ENCODE measurements at places on chromosomes 6 and 20.

GRCh38 chr6:47027315-47027714 is 14.8 kb downstream of the ADGRF1 start:
- no peak for DNase-seq

DNA sequence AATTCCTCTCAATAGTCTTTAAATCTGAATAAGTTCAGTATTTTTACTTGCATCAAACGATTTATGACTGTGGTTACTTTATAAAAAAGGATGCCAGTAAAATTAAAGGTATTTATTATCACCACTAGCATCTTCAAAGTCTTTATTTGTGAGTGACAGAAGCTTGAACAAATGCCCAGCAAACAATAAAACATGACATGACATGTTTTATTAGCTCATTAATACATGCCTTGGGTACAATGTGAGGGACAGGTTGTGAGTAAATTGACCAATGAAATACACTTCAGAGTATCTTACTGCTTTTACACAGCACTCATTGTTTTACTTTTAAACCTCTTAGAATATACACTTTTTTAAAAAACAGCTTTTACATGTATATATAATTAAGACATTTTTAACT is 113.4 kb upstream of the BEND3 start:
- DNase-seq, result no peak

DNA sequence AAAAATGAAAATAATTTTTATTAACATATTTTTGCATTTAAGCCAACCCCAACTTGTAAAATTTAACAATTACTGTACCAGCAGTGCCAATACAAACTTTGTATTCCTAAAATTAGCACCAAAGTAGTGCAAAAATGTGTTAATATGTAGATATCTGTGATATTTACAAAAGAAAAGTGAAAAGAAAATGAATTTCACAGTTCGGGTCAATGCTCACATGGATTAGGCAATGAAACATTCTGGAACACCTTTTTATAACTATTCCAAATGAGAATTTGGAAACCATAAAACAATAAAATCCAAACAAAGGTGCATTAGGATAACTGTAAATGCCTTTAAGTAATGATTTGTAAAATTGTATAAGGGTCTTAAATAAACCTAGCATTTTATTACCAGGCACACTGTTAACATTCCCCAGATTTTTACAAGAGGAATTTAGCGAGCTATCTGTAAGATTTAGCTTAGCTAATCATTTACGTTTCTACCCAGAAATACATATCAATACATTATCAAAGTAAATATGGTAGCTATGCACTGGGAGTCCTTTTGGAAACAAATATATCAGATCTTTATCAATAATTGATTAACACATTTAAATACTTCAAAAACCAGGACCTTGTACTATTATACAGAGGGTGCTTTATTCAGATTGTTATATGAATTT is 112.2 kb downstream of the MTFR2 start:
- no peak for DNase-seq

DNA sequence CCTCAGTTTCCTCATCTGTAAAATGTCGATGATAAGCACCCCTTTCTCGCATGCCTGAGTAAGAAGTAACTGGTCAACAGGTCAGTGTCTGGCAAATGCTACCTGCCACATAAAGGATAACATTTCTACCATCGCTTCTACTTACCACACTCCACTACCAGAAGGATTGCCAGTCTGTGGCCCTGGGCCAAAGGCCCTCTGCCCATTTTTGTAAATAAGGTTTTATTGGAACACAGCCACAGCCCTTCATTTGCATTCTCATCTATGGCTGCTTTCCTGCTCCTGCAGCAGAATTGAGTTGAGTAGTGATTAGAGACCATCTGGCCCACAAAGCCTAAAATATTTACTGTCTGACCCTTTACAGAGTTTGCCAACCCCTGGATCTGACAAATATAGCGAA is 121.8 kb downstream of the TOX2 start:
- no peak for DNase-seq

DNA sequence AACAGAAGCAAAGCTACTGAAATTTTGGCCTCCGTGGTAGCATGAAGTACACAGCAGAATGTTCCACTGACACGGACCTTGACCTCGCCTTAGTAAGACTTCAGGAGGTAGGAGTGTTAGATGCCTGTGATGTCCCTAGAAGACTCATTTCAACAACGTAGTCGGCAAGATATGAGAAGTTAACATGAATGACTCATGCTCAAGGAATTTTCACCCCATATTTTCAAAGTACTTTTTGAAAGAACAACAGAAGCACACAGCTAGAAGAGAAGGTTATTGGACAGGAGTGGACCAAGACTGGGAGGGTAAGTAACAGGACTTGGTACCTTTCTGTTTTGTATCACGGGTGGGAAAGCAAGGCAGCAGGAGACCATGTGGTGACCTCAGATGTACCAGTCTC is 78.0 kb downstream of the DZANK1 start:
- DNase-seq, result no peak

DNA sequence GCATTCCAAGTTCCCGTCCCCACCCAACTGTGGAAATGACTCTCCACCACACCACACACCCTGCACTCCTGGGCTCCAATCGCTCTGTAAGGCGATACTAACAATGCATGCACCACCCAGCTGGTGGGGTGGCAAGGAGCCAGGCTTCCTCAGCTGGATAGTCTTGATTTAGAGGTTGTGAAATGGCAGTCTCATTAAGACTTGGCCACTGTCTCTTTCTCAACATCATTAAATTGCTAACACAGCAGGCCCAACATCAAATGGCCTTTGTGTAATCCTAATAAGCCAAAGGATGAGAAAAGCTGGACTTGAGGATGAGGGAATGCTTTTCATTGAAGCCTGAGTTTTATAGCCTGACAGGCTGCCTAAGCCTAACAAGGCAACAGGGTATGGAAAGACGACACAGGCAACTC is 223.7 kb downstream of the GMDS start:
- DNase-seq, result no peak

DNA sequence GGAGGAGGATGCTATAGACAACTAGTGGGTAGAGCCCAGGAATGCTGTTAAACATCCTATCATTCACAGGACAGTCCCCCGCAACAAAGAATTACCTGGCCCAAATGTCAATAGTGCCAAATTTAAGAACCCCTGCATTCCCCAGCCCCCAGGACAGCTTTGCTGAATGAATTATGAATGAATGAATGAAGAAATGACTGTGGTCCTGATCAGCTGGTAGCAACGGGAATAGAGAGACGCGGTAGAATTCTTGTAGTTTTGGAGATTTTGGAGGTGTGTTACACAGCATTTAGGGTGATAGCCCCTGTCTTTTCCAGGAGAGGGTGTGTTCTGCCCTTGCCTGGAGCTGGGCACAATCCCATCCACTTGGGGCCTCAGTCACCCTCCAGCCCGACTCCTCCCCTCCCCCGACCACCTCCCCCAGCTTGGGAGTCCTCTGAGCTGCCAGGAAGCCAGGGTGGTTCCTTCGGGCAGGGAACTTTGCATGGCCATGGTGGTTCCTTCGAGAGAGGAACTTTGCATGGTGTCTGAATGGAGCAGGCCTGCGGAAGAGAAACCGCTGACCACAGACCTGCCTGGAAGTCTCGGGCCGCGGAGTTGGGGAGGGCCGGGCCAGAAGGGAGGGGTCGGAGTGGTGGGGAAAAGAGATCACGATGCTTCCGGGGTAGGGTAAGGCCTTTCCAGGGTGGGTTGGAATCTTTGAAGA is 1.0 kb upstream of the HCK start:
- no peak for DNase-seq

DNA sequence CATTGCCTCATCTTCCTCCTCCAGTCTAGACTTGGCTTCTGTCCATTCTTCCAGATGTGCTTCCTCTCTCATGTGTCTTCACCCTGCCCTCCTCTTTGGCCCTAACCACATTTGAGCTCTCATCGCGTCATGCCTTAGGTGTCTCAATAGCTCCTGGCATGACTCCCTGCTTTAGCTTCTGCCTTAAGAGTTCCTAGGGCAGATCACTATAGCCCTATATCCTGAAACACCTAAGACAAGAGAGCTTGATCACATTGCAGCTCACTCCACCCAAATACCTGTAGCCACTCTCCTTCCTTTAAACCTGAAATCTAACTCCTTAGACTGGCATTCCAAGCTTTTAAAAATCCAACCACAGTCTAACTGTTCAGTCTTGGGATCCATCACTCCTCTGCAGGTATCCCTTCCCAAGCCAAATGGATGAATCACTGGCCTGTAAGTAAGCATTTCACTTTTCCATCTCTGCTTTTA is 69.0 kb upstream of the STXBP5 start:
- DNase-seq, result no peak

DNA sequence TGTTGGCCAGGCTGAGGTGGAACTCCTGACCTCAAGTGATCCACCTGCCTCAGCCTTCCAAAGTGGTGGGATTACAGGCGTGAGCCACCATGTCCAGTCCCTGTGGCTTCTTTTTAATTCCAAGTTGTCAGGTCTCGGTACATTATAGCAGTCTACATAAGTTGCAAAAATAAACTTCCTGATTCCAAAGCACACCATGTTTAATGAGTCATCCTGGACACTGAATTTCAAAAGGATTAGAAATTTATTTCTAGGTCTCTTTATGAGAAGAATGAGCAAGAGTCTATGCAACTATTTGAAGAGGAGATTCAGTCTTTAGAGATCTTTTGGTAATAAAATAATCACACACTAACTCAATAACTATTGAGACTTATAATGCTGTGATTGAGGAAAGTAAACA is 63.9 kb upstream of the MCHR2 start:
- no peak for DNase-seq

GRCh38 chr6:153162172-153162571 is 31.1 kb upstream of the RGS17 start:
- no peak for DNase-seq

- no peak for DNase-seq
These were observed 255.4 kb upstream of the IRAK1BP1 start for GRCh38 chr6:78611886-78612480.

DNA sequence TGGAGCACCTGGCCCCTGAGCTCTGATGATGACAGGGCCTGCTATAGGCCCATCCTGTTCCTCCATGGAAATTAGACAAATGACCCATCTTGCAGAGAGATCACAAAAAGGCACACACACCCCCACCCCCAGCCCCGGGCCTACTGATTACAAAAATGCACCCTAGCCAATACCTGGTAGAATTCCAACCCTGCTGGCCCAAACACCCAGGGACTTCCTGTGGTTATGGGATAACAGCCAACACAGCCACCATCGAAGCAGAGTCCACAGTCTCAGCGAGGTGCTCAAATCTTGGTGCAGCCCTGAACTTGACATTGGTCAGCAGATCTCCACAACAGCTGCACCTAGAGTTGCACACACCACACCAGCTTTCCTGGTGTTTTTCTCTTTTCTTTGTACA is 17.0 kb downstream of the NCR2 start:
- no peak for DNase-seq

DNA sequence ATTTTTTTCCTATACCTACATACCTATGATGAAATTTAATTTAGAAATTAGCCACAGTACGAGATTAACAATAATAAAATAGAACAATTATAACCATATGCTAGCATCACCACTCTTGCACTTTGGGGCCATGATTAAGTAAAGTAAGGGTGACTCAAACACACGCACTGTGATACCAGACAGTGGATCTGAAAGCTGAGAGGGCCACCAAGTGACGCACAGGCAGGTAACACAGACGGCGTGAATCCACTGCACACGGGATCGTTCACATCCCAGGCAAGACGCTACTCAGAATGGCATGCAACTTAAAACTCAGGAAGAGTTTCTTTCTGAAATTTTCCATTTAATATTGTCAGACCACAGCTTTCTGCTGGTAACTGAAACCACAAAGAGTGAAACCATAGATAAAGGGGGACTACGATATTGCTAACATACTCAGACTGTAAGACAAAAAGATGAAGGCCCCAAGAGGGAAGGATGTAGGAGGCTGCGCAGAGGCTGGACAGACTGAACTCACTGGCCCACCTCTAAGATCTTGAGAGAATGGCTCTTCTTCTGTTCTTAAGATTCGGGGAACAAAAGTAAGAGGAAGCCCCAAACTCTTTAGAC is 17.9 kb downstream of the RRBP1 start:
- no peak for DNase-seq

DNA sequence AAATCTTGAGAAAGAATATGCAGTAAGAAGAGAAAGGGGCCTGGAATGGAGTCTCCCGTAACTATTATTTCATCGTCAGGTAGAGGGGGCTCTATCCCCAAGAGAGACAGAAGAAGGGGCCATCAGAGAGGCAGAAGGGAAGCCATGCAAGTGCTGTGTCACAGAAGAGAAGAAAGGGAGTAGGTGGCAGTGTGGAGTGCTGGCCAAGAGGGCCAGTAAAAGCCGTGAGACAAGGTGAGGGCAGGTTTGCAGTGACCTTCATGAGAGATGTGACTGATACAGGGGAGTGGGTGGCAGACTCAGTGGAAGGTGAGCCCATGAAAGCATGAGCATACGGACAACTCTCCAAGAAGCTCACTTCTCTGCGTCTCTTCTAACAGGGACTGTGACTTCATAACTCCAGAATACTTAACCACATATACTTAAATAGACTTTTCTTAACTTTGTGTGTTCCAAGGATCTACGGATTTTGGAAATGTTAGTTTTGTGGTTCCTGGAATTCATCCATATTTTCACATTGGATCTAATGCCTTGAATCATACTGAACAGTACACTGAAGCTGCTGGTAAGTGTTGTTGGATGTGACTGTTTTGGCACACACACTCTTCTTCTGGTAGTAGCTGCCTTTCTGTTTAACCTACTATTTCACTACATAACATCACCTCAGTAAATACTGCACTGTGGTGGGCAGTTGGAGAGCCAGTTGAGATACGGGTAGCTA is 15.6 kb downstream of the PM20D2 start:
- no peak for DNase-seq

GRCh38 chr6:34994693-34995092 is 105.6 kb downstream of the ANKS1A start:
- no peak for DNase-seq

GRCh38 chr20:49892817-49893216 is 22.5 kb downstream of the SPATA2 start:
- no peak for DNase-seq

DNA sequence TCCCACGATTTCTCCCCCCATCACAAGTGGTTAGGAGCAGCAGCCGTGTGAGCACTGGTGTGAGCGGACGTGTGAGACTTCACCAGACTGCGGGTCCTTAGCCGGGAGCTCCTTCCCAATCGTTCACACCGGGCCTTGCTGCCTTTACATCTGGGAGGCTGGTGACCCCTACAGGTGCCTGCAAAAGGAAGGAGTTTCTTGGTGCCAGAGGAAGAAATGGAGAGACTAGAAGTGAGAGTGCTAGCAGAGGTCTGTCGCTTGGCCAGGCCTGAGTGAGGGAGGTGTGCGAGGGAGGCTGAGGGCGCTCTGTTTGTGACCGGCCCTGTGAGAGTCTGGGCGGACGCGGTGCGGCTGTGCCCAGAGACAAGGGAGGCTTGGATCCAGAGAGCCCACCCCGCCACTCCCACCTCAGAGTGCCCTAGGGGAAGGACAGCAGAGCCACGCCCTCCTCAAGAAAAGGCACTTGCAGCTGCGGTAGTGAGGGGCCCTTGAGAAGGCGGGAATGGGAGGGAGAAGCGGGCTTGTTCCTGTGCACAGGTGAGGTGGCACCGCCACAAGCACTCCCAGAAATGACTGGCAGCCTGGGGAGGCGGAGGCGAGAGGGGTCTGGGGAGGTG is 10.0 kb upstream of the ARMC2 start:
- no peak for DNase-seq

GRCh38 chr20:62455929-62456328 is 19.9 kb downstream of the GATA5 start:
- no peak for DNase-seq
